ENCODE measurements at places on chromosomes 7 and 10. TPM values are rescaled to one million over a fixed set of nuclear protein-coding genes. Genes with fewer than 3 reads are reported as not detected.

DNA sequence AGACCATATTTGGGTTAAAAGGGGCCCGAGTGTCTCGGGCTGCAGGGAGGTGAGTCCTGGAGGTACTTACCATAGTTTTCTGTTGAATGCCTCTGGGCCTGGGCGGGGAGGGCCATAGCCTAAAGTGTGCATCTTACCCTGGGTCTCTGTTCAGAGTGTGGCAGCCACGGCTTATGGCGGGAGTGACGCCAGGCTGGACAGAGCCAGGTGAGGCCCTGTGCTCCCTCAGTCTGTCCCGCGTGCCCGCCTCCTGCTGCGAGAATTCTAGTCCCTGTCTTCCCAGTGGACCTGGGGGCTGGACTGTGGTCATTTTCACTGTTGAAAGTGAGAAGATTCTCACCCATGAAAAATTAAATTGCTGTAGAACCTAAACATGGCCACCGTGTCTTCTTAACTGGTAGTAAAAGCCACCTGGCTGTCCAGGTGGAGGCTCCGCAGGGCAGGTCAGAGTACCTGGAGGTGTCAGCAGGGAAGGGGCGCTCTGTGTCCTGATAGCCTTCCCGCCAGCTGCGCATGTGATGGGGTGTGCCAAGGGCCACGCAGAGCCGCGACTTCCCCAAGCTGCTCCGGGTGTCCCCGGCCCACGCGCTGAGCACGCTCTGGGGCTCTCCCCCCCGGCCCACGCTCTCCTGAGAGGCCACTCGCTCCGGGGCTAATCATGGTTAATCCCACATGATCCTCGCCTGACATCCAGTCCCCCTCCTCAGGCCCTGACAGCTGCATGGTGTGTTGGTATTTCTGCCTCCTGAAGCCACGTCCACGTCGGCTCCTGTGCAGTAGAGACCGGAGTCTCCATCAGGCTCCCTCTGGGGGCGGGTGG is 20.3 kb downstream of the INPP5A start:
- DNase-seq = no peak

GRCh38 chr7:149220534-149220933 is 18.9 kb upstream of the ZNF212 start:
- no peak for DNase-seq

- peak; percentile 20 for DNase-seq
Measured at GRCh38 chr10:31590023-31590800, 271.2 kb downstream of the ZEB1 start.

Gene MOGAT3
- not detected for total RNA-seq

- peak; percentile 88 for DNase-seq
Measured at GRCh38 chr7:842431-843031, 10.3 kb downstream of the SUN1 start.

Gene BAIAP2L1
- total RNA-seq = 7.6 TPM

Gene DLX5
- 2.1 TPM for total RNA-seq

Measured in skin of body (tissue), 3 donors.